ENCODE measurements at places on chromosomes 6 and 20. TPM values are rescaled to one million over a fixed set of nuclear protein-coding genes. Genes with fewer than 3 reads are reported as not detected.

- no peak for DNase-seq
These were observed 5.0 kb upstream of the RTF2 start for GRCh38 chr20:56463428-56463827.

GRCh38 chr6:1610497-1611321, 994 bp downstream of the FOXC1 start:
- peak; percentile 50 for DNase-seq

DNA sequence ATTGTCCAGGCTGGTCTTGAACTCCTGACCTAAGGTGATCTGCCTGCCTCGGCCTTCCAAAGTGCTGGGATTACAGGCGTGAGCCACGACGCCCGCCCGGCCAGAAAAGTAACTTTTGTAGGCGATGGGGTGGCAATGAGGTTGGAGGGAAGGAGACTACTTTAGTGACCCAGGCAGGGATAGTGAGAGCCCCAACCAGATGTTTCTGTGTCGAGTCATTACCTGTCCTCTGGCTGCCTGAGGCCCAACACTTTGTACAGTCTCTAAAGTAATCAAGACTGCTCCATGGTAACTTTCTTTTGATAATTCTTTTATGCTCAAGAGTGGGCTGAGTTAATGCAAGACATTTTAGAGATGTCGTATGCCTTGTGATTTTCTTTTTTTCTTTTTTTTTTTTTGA, 6.8 kb downstream of the SASH1 start:
- DNase-seq, result no peak

DNA sequence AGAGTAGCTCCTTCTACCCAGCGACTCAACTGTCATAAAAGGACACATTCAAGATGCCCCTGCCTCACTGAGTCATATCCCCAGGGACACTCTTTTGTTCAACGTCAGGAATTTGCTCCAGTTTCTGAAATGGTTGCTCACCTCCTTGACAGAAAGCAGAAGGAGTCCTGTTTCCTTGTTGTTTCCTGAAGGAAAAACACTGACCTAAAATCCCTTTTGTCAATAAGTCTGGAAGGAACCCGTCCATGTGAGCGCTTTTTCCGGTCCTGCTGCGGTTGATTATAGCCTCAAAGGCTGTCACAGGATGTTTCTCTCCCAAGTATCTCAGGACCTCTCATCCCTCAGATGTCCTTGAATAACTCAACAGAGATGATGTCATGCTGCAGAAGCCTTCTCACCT, 113.6 kb upstream of the PLEKHG1 start:
- no peak for DNase-seq

GRCh38 chr20:48919882-48920526, 1.5 kb upstream of the ARFGEF2 start:
- no peak for DNase-seq

HTR1E gene
- total RNA-seq, result not detected

PNPLA1 gene
- not detected for total RNA-seq

MDN1 gene
- total RNA-seq, result 59.5 TPM
